Stimulated activated CD8-positive, alpha-beta memory T cell treated with anti-CD3 and anti-CD28 coated beads, Interleukin-4, amount 100 ng/mL, for 4 hours (primary cell): ENCODE measurements at places on chromosomes 6 and 20.

- DNase-seq = no peak
Measured at GRCh38 chr20:33636776-33637175, 25.4 kb upstream of the C20orf144 start.

- no peak for DNase-seq
Measured at GRCh38 chr20:13231031-13231752, 10.1 kb downstream of the ISM1 start.

GRCh38 chr6:133377219-133377618 is 136.1 kb downstream of the EYA4 start:
- DNase-seq = no peak

DNA sequence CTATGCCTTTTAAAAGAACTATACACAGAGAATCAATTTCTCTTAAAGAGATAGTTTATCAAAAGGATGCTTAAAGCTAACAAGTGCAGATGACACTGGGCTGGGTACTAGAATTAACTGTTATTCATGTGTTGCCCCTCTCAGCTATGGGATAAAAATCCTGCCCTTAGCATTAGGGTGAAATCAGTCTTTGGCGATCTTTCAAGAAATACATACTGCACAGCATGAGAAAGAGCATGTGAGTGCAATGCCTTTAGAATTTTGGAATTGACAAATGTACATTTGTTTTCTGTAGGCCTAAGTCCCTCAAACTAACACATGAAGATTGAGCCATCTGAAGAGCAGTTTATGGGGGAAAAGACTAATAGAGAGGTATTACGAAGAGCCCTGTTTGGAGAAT is 115.4 kb downstream of the ZFP64 start:
- DNase-seq = no peak

- DNase-seq = no peak
Measured at GRCh38 chr6:68638230-68638900, 3.3 kb downstream of the ADGRB3 start.

GRCh38 chr20:10429443-10429981 is 4.5 kb downstream of the MKKS start:
- no peak for DNase-seq

GRCh38 chr20:59448851-59449444 is 148.5 kb downstream of the EDN3 start:
- DNase-seq = no peak

GRCh38 chr20:38844963-38845362 is 39.5 kb downstream of the PPP1R16B start:
- DNase-seq = no peak

GRCh38 chr6:5403609-5404008 is 142.3 kb downstream of the FARS2 start:
- DNase-seq = no peak

GRCh38 chr6:35224720-35225119 is 11.0 kb downstream of the SCUBE3 start:
- DNase-seq = no peak

- no peak for DNase-seq
Measured at GRCh38 chr6:44897316-44897715, 430.8 kb upstream of the RUNX2 start.

GRCh38 chr6:14910692-14911547 is 334.9 kb upstream of the JARID2 start:
- no peak for DNase-seq

- DNase-seq = no peak
Measured at GRCh38 chr6:28996844-28997510, 8.1 kb downstream of the ZNF311 start.

- DNase-seq = no peak
Measured at GRCh38 chr6:11432713-11433450, 104.7 kb upstream of the TMEM170B start.

GRCh38 chr6:81834141-81834681 is 81.7 kb upstream of the TENT5A start:
- DNase-seq = no peak

- no peak for DNase-seq
Measured at GRCh38 chr6:33762713-33763112, 16.0 kb upstream of the IP6K3 start.

- no peak for DNase-seq
Measured at GRCh38 chr6:28357036-28357435, 7.3 kb downstream of the ZKSCAN3 start.

DNA sequence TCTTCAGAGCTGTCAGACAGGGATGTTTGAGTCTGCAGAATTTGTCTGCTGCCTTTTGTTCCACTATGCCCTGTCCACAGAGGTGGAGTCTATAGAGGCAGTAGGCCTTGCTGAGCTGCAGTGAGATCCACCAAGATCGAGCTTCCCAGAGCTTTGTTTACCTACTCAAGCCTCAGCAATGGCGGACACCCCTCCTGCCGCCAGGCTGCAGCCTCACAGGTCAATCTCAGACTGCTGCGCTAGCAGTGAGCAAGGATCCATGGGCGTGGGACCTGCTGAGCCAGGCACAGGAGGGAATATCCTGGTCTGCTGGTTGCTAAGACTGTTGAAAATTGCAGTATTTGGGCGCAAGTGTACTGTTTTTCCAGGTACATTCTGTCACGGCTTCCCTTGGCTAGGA is 28.4 kb upstream of the RAB32 start:
- DNase-seq = no peak

- no peak for DNase-seq
Measured at GRCh38 chr6:147577488-147577887, 69.0 kb downstream of the SAMD5 start.

DNA sequence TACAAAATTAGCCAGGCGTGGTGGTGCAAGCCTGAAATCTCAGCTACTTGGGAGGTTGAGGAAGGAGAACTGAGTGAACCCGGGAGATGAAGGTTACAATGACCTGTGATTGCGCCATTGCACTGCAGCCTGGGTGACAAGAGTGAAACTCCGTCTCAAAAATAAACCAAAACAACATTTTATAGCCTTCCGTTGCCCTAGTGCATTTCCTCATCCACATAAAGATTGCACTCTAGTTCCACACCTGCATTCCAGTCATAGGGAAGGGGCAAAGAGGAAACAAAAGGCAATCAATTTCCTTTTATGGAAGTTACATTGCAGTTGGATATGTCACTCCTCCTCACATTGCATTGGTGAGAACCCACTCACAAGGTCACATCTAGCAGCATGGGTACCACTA is 182.7 kb upstream of the ARG1 start:
- no peak for DNase-seq

GRCh38 chr6:70669133-70669532 is 1.4 kb downstream of the SMAP1 start:
- DNase-seq = no peak

DNA sequence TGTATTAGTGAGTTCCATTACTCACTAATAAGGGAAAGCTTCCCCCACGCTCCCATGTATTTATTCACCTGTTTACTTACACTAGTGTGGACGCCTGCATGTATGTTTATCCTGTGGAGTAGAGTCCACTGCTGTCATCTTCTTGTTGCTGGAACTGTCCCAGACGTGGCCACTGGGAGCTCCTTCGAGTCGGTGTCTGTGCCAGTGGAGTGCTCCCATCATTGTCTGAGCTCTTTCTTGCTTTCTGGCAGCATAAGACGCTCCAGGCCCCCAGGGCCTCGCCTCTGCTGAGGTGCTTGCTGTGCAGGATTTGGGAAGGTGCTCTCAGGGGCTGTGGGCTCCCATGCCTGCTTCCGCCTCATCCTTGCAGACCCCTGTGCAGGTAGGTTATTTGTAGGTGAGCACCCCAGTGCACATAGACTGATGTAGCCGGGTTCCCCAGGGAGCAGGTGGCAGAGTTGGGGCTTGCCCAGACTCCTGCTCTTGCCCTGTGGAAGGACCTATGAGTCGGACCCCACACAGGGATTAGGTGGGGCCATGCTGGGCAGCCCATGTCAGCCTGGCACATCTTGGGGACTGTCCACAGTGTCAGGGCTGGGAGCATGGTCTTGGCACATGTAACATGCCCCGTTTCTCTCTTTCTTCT is 16.6 kb downstream of the PHACTR3 start:
- no peak for DNase-seq

- no peak for DNase-seq
Measured at GRCh38 chr6:67687396-67687795, 947.7 kb upstream of the ADGRB3 start.

DNA sequence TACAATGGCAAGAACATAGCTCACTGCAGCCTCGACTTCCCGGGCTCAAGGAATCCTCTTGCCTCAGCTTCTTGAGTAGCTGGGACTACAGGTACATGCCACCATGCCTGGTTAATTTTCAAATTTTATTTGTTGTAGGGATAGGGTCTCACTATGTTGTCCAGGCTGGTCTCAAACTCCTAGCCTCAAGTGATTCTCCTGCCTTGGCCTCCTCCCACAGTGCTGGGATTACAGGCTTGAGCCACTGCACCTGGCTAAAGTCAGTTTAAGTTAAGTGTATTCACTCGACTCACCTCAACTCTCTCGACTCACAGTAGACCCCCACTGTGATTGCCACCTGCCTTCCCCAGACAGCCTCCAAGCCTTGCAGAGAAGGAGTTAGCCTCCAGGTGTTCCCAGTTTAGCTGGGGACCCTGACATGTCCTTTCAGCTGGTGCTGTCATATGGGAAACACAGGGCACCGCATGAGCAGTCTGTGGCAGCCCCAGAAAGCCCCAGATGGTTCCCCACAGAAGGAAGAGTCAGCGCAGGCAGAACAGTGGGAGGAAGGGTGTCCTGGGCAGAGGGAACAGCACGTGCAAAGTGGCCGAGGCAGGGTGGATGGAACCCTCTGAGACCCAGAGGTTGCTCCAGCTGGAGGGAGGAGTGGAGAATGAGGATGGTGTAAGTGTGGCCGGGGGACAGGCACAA is 40.4 kb downstream of the CEBPB start:
- no peak for DNase-seq

- no peak for DNase-seq
Measured at GRCh38 chr20:63545814-63546213, 1.7 kb downstream of the SRMS start.

DNA sequence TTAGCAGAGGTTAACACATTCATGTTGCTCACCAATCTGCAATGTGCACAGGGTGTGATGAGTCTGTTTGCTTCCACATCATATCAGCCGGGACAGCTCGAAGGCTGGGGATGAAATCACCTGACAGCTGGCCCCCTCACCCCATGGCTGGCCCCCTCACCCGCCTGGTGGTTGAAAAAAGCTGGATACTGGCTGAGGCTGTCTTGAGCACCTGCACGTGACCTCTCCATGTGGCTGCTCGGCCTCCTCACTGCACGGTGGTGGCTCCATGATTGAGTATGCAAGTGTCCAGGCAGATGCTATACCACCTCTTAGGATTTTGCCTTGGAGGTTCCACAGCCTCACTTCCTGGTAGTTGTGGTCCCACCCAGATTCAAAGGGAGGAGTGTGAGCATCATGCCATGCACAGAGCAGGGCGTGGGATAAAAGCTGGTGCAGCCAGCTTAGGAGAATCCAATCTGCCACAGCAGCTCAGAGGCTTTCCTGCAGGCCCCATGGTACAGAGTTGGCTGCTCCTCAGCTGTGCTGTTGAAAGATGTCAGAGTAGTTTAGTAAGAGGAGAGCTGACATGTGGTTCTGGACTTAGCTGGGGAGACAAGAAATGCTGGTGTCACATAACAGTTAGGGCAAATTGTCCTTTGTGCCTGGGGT is 29.6 kb upstream of the SYNDIG1 start:
- no peak for DNase-seq

GRCh38 chr20:53713328-53714056 is 119.9 kb upstream of the ZNF217 start:
- no peak for DNase-seq

DNA sequence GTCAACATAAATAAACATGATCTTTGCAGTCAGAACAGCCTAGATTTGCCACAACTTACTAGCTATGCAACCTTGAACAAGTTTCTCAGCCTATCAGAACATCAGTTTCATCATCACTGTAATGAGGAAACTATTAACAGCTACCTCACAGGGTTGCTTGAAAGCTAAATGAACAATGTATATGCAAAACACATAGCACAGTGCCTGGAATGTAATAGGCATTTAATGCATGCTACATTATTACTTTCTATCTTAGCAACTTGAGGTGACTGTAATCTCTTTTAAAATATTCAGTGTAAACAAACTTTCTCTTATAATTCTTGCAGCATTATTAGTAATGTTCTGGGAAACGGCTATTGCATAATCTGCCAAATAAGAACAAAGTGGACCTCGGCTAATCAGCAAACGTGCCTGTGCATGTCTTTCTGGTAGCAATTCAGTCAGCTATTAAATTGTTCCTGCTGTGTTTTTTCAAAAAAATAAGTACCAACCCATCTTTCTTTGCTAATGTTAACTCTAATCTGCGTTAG is 61.5 kb downstream of the SYNE1 start:
- no peak for DNase-seq

DNA sequence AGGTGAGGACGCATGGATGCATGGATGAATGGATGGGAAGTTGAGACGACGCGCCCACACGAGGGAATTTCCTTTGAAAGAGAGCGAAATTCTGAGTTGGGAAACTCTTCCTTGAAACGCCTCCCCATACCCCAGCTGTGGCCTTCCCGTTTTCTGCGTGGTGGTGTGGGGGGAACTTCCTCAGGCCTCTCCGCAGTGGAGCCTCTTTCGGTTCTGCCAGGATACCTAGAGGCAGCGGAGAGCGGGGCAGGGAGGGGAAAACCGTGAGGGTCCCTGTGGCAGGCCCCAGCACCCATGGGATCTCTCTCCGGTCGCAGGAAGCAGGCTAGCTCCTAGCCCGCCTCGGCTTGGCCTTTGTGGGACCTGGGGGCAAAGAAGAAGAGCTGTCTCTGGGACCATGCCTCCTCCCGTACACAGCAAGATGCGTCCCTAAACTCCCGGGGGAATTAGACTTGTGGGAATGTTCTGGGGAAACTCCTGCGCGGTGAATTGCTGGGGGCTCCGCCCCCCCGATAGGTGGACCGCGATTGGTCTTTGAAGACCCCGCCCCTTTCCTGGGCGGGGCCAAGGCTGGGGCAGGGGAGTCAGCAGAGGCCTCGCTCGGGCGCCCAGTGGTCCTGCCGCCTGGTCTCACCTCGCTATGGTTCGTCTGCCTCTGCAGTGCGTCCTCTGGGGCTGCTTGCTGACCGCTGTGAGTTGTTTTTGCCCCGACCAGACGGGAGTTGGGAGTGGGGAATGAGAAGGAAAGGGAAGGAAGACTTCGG is at the start of gene CD40:
TSS of gene CD40 (plus strand) at position 611 of the 764 bp plus-strand sequence. CDS start at position 641, 30 bp downstream.
- DNase-seq = peak; percentile 35

DNA sequence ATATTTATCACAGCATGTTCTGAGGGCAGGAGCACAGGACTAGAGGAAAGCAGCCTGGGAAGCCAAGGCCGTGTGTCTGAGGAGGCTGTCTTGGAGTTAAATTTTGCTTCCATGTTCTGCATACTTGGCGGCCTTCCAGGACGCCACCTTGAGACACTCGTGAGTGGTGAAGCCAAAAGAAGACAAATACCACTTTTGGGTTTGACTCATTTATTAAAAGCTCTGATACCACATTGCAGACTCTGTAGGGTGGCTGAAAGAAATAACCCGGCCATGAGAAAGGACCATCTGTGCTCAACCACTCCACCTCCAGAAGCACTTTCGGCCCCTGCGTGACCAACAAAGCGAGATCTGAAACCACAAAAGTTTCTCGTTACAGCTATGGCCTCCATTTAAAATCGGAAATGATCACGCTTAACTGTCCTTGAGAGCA is 120.0 kb downstream of the TMEM242 start:
- DNase-seq = no peak

- no peak for DNase-seq
Measured at GRCh38 chr6:36915599-36915998, 29.8 kb downstream of the C6orf89 start.

- DNase-seq = no peak
Measured at GRCh38 chr6:152984513-152984872, 1.7 kb upstream of the FBXO5 start.

- DNase-seq = no peak
Measured at GRCh38 chr6:122339661-122340060, 59.8 kb upstream of the HSF2 start.

- DNase-seq = no peak
Measured at GRCh38 chr6:90790696-90791095, 203.8 kb upstream of the MAP3K7 start.

GRCh38 chr6:30327232-30327746 is 562 bp downstream of the TRIM39 start:
- DNase-seq = no peak
